ENCODE measurements at places on chromosomes 3 and 15. TPM values are rescaled to one million over a fixed set of nuclear protein-coding genes. Genes with fewer than 3 reads are reported as not detected.

Gene ZNF860
- total RNA-seq = 2.9 TPM

Gene NSMCE3
- 2.6 TPM for total RNA-seq

Gene ZBBX
- total RNA-seq = 0.04 TPM

Gene CBLB
- 11.0 TPM for total RNA-seq

Gene RGMA
- total RNA-seq = 40.5 TPM

Gene NR1I2
- not detected for total RNA-seq

Gene PP2D1
- total RNA-seq = not detected

Gene ATP13A5
- 0.12 TPM for total RNA-seq

Gene RAB6B
- 3.3 TPM for total RNA-seq

Gene C3orf20
- 0.24 TPM for total RNA-seq

Gene TTLL13
- total RNA-seq = not detected

Gene THAP10
- total RNA-seq = 1.4 TPM

Gene GNAT1
- total RNA-seq = 0.08 TPM

Gene RPUSD3
- 29.1 TPM for total RNA-seq

Gene COMMD4
- total RNA-seq = 40.1 TPM

Gene SLC4A7
- 17.3 TPM for total RNA-seq

Gene ANKUB1
- total RNA-seq = not detected

- ATAC-seq = no peak
Observed at GRCh38 chr3:10581251-10581650, 75.9 kb upstream of the ATP2B2 start.

DNA sequence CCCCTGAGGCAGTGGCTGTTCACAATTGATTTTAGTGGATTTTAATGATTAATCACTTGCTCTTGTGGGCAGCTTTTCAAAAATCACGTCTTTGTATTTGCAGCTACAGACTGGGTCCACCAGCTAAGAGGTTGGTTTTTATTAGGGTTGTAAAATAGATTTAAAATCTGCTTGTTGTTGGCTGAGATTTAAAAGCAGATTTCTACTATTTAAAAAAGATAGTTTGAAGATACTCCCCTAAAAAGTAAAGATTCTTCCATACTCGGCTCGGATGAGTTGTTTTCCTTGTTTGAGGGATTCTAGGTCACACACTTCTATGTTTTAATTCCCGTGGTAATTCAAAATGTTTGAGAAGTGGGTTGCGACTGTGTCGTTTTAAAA is 1.7 kb downstream of the KLHL24 start:
- ATAC-seq = no peak

GRCh38 chr3:151919446-151919845 is 46.0 kb downstream of the SUCNR1 start:
- peak; percentile 90 for ATAC-seq

- ATAC-seq = peak; percentile 20
Observed at GRCh38 chr3:99817047-99817436, 620 bp upstream of the CMSS1 start.

DNA sequence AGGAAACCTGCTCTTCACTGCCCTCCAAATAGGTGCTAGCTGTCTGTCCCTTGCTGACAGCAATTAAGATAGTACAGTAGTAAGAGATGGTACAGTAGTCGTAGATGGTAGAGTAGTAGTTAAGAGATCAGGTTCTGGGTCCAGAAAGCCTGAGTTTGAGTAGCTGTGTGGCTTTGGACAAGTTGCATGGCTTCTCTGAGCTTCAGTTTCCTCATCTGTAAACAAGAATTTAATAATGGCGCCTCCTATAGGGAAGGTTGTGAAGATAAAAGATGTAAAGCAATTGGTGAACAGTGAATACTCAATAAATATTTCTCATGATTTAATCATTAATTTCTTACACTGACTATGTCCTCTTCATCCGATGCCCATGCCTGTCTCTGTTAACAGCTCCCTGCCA is 86.9 kb upstream of the BCL6 start:
- ATAC-seq = no peak

DNA sequence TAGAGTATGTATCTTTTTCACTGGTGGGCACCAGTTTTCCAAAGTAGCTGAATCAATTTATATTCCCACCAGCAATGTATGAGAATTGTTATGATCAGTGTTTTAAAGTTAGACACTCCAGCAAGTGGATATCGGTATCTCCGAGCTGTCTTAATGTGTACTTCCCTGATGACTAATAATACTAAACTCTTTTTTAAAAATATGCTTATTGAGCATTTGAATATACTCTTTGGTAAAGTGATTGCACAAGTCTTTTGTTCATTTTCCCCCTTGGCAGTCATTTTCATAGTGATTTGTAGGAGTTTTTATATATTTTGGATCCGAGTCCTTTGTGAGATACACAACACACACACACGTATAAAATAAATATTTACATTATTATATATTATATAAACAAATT is 12.5 kb upstream of the FEM1B start:
- ATAC-seq = peak; percentile 47

- peak; percentile 36 for ATAC-seq
Observed at GRCh38 chr3:117843356-117843755, 1133.8 kb downstream of the TUSC7 start.

DNA sequence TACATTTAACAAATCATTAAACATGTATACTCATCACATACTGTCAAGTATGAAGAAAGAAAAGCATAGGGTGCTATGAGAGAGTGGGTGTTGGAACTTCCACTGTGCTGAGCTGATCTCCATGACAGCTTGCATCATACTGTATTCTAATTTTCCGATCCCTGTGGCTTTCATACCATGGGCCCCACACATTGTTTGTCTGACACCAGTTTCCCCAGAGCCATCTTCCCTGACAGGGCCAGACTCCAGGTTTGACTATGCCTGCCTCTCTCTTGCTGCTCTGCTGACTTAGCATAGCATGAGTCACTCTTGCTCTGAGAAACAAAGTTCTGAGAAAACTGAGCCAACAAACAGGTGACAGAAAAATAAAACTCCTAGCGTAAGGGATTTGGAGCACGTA is 37.0 kb upstream of the CASR start:
- peak; percentile 88 for ATAC-seq

DNA sequence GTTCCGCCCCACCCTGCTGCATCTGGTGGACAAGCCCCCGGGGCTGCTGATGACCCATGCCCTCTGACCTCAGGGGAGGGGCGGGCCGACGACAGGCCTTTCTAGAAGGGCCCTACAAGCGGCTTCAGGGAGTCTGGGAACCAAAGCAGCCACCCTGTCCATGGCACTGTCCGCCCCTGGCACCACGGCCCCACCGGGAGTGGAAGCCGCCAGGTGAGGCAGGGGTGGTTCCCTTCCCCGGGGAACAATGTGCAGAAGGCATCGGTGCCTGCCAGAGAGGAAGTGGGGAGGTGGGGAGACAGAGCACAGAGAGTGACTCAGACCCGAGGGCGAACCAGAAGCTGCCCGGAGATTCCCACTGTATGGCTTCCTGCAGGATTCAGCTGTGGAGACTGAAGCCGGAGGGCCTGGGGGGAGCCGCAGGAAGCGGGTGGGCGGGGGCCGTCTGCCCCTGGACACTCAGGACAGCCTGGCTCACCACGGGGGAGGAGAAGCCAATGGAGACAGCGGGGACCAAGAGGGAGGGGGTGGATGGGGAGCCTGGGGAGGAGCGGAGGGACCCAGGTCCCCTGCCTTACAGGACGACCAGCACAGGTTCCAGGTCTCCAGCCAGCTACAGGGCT is 134.0 kb downstream of the TPRA1 start:
- ATAC-seq = peak; percentile 65

DNA sequence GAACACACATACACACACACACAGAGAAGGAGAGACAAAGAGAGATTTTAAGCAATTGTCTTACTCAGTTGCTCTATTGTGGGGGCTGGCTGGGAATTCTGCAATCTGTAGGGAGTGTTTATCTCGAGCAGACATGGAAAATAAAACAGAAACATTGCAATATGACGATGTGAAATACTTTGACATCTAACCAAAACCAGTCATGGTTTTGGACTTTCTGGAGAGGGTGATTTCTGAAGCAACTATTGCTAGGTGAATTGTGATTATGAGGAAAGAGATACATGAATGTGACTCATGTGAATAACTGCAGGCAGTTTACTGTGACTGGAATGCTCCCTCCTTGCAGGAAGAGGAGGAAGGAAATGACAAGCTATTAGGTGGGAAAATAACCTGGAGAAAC is 12.3 kb upstream of the PHLDB2 start:
- ATAC-seq = peak; percentile 81

DNA sequence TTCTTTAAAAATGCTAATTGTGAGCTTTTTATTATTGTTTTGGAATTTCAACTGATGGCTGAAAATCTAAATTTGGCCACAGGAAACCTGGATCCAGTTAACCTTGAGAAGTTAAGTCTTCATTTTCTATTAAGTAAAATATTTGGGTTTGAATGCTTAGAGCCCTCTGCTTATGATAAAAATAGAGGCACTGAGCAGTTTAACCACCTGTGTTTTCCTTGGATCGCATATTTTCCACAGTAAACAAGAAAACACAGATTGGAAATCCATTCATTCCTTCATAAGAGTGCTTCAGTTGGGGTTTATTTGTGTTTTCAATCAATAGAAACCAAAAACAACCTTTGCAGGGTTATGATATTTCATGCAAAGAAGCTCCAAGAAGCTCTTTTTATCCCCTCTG is 77.2 kb upstream of the HES1 start:
- ATAC-seq = no peak

- ATAC-seq = no peak
Observed at GRCh38 chr15:77053709-77054108, 17.2 kb downstream of the TSPAN3 start.

GRCh38 chr3:127000119-127000518 is 17.2 kb downstream of the PLXNA1 start:
- ATAC-seq = no peak

- no peak for ATAC-seq
Observed at GRCh38 chr3:48511551-48511950, 7.6 kb upstream of the SHISA5 start.

GRCh38 chr3:81788610-81789009 is 27.2 kb upstream of the GBE1 start:
- ATAC-seq = no peak

- no peak for ATAC-seq
Observed at GRCh38 chr3:32959371-32959770, 7.9 kb downstream of the CCR4 start.

DNA sequence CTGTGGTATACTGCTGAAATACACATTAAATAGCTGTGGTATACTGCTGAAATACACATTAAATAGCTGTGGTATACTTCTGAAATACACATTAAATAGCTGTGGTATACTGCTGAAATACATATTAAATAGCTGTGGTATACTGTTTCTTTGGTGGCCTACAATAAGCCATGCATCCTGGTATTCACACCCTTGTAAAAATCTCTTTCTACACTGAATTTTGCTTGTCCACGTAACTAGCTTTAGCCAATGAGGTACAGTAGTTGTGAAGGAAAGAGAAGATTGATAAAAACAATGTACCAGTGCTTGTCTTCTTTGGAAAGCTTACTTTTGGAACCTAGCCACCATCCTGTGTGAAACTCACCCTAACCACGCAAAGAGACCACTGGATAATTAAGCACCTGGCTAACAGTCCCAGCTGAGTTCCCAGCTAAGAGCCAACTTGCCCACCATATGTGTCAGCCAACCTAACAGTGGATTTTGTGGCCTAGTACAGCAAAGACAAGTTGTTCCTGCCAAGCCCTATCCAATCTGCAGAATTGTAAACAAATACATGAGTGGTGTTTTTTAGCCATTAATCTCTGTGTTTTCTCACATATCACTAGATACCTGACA is 103.4 kb upstream of the MELTF start:
- no peak for ATAC-seq

- peak; percentile 90 for ATAC-seq
Observed at GRCh38 chr3:109685084-109686079, 348.0 kb upstream of the DPPA4 start.

DNA sequence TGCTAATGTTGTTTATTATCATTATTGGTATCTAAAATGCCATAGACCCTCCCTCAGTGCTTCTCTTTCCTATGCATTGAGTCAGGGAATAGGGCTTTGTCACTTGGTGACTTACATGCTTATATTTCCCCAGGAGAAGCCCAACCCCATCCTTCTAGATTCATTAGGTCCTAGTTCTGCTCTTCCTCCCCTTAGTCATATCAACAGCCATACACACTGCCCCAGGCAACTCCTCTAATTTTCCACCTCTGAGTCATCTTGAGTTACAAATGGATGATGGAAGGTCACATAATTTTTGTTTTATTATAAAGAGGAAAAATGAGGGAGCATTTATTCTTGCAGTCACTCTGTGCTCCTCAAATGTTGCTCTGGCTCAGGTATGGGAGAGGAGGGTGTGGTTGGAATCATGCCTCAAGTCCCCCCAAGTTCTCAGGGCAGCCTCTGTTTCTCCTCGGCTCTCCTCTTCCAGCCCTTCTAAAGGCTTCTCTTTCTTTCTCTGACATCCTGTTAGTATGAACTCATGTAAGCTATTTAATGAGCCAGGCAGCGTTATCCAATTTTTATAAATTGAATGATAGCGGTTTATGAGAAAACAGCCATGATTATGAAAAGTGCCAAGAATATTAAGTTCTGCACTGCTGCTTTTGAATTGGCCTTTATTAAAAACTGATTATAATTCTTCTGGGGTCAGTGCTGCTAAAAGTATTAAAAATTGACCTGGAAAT is 45.6 kb upstream of the FSTL1 start:
- ATAC-seq = no peak

DNA sequence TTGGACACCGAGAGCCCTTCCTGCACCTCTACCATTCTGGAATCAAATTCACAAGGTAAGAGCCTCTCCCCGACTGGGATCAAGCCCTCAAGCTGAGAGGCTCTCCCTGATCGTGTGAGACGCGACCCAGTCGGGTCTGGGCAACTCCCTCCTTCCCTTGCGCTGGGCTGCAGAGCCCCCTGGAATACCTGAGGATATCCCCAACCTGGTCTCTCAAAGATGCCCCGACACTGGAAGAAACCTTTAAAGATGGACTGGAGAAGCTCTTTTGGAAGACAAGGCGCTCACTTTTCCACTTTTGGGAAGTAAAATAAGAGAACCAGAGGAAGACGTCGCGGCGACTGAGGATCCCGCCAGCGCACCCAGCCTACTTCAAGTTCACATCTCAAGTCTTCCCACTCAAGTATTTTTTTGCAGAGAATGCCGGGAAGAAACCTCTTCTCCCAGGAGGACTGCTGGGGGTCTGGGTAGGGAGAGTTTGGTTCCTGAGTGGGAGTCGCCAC is 33.8 kb downstream of the ZIC4 start:
- no peak for ATAC-seq

- ATAC-seq = no peak
Observed at GRCh38 chr3:66719796-66720356, 219.1 kb upstream of the LRIG1 start.

GRCh38 chr3:69972672-69973071 is 26.9 kb upstream of the SAMMSON start:
- no peak for ATAC-seq

DNA sequence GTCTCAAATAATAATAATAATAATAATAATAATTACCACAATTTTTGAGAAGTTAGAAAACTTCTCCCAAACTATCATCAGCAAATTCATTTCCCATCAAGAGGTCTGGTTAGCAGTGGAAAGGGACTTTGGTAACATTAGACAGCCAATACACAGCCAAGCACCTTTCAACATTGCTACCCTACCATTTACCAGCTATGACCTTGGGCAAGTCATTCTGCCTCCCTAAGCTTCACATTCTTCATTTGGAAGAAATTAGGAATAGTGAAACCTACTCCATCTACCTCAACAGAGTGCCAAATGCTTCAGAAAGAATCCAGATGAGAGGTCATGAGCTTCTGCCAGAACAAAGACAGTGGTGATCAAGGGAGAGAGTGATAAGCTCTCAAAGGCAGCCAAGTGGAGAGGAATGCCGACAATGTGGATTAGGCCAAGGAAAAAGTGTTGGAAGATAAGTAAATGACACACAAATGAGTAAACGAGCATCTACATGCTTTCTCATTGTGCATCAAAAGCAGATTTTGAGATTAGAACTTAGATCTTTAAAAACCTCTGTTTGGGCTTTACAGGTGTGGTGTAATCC is 42.9 kb upstream of the LPP start:
- ATAC-seq = no peak

- peak; percentile 66 for ATAC-seq
Observed at GRCh38 chr3:171876680-171877147, 33.6 kb downstream of the TMEM212 start.
